ENCODE measurements at places on chromosomes 1 and 21.

- peak; percentile 85 for DNase-seq
These were observed 13.2 kb downstream of the IER5 start for GRCh38 chr1:181101581-181102226.

- DNase-seq = no peak
These were observed 175.1 kb upstream of the CSF3R start for GRCh38 chr1:36657826-36658225.

DNA sequence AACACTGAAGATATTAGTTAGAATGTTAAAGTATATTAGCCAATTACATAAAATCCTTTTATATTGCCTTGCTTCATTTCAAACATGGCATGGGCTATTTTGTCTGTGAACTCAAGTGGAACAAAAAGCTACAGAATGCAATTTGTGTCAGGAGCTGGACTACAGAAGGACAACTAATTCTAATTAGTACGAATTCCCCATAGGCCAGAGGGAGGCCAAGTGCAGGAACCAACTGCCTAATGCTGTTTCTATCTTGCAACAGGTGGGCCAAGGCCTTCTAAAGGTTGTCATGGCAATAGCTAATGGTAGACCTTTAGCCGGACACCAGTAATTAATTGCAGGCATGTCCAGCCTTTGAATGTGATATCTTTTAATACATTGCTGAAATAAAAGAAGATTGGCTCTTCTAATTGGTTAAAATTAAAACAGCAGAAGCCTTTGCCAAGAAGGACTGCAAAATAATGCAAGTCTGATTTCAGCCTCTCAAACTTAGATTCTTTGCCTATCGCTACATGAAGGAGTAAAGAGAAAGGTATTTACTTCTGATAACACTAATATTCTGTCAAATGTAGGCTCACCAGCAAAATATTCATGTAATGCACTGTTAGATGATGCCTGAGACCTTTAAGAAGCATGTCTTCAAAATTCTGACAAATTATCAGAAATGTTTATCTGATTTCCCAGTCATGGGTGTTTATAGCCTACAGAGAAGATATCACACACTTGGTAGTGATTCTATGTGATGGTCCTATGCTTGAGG is 232.1 kb downstream of the LMO4 start:
- DNase-seq = no peak

DNA sequence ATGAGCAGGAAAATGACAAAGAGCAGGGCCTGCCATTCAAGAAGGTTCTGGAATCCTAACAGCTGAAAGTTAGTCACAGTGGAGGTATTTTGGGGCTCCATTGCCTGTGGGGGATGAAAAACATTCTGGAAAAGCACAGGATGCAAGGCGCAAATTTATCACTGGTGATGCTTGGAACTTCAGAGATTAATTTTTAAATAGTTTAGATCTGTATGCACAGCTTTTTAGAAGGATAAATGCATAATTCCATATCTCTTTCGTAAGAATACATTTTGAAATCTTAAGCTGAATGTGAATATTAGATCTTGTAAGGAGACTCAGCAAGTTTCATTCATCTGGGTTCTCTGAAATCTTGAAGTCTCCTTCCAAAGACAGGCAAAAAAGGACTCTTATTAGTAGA is at the start of gene OR11L1:
Gene OR11L1 (minus strand): TSS at position 101 of the 400 bp plus-strand sequence. CDS start 0 bp downstream, at position 101.
- DNase-seq = no peak

DNA sequence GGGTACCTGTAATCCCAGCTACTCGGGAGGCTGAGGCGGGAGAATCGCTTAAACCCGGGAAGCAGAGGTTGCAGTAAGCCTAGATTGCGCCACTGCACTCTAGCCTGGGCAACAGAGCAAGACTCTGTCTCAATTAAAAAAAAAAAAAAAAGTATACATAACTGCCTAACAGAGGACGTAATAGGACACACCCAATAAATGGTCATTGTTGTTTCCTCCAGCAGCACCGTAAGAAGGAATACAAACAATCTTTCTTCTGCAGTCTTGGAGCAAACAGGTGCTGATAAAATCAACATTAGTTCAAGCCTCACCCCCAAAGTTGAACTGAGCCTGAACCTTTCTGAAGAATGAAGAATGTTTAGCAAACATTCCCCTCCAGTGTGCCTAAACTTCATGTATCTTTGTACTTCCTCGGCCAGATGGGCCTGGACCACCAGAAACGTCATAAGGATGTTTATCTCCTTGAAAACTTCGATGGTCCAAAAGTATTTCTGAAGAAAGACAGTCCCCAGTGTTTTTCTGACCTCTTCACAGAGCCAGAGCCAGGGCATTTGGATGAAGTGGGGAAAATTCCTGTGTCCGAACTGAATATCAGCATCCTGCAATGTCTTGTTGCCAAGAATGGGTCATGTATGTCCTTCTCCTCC is 136.8 kb upstream of the F3 start:
- DNase-seq = no peak

DNA sequence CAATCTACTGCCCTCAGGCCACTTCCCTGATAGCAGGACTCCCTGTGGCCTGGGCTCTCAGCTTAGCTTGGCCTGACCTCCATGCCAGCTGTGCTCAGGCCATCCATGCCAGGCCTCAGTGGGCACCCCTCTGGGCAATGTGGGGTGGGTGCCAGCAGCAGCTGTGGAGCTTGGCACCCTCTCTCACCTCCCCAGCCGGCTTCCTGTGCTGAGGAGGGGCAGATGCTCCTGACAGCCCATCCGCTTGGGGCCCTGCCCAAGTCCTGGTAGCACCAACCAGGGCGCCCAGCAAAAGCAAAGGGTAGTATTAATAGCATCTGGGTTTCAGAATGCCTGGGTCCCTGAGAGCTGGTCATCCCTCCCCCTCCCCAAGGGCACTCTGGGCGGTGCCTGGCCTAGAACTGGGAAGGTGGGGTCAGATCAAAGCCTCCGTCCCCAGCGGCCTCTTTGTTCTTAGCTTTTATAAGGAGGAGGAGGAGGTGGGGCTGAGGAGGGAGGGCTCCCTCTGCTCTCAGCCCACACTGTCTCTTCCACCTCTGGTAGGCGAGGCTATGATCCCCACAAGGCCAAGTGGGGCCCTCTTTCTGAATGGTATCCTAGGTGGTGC is 6.1 kb downstream of the EFNA4 start:
- DNase-seq = no peak

GRCh38 chr1:184930232-184930631 is 44.1 kb downstream of the NIBAN1 start:
- DNase-seq = no peak

DNA sequence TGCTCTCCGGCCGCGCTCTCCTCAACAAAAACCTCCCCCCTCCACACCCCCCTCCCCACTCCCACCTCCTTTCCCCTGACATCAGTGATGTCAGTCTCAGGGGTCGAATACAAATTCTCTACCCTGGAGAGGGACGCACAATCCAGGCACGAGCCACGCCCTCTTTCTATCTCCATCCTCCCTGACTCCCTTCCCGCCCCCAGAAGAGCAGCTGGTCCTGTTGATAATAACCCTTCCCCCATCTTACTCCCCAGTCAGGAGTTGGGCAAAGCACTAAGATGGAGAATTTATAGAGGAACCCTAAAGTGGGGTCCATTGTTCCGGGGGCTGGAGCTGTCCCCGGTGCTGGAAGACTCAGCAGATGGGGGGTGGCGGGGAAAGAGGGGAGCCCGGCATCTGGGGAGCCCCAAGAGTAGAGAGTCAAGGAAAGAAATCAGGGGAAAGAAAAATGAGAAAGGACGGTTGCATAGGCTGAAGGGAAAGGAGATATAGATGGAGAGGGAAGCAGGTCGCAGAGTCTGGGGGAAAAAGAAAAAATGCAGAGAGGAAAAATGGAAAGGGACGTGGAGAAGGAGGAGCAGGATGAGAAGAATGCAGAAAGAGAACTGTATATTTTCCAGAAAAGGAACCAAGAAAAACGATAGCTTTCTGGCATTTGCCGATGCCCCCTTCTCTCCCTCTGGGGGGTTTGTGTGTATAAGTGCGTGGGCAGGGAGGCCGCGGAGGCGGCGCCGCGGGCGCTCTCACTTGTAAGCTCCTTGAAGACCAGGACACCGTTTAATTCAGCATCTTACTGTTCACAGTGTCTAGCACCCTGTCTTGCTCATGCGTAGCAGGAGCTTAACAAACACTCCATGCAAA is at the start of gene CELF3:
Gene CELF3 (minus strand): TSS at position 33 of the 861 bp plus-strand sequence. CDS start 783 bp downstream, outside the sequence.
- no peak for DNase-seq

GRCh38 chr1:47887475-47888293 is 109.5 kb downstream of the TRABD2B start:
- no peak for DNase-seq

GRCh38 chr1:63968663-63969440 is 195.0 kb downstream of the ROR1 start:
- DNase-seq = no peak

DNA sequence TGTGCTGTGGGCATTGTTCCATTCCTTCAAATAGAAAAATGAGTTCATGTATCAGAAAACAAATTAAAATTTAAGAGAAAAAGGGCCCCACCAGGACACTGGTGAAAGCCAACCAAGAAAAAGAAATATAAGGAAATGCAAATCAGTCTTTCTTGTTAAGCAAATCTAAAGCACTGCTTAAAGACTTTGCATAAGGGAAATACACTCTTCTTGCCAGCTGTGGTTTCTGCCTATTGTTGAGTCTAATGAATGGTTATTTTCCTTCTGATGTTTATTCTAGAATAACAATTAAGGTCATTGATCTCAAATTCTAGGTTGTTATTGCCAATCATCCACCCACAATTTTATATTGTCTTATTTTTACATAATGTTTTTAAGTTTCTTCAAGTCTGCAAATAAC is 158.6 kb upstream of the SNX7 start:
- DNase-seq = no peak

- no peak for DNase-seq
These were observed 2.8 kb downstream of the CBR1 start for GRCh38 chr21:36072453-36073162.

DNA sequence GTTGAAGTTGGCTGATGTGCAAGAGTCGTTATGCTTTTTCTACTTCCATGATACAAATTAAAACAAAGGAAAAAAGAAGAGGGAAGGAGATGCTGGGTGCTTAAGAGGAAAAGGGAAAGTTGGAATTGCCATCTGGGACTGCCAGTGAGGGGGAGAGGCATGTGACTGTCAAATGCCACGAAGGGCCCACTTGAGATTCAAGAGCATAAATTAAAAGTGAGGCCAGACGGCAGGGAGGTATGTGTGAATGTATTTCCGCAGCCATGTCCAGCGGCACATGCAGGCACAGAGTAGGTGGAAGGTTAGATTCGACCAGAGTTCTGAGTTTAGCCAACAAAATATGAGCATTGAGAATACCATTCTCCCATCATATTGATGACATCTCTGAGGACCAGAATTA is 32.0 kb downstream of the NFASC start:
- DNase-seq = no peak

DNA sequence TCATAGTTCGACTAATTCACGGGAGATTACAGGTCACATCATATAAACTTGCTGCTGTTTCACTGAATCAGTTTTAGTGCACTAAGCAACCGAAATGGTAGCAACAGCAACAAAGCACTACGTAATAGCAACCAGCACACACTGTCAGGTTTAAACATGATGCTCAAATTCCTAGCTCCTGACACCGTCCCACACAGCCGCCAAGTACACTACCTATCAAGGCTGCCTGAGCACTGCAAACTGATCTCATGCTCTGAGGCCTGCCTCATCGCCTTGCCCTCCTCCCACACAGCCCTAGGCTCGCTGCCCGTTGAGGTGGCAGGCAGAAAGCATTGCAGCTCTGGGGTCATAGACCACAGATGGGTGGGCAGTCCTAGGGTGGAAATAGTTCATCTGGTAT is 12.4 kb downstream of the LAMC2 start:
- no peak for DNase-seq

DNA sequence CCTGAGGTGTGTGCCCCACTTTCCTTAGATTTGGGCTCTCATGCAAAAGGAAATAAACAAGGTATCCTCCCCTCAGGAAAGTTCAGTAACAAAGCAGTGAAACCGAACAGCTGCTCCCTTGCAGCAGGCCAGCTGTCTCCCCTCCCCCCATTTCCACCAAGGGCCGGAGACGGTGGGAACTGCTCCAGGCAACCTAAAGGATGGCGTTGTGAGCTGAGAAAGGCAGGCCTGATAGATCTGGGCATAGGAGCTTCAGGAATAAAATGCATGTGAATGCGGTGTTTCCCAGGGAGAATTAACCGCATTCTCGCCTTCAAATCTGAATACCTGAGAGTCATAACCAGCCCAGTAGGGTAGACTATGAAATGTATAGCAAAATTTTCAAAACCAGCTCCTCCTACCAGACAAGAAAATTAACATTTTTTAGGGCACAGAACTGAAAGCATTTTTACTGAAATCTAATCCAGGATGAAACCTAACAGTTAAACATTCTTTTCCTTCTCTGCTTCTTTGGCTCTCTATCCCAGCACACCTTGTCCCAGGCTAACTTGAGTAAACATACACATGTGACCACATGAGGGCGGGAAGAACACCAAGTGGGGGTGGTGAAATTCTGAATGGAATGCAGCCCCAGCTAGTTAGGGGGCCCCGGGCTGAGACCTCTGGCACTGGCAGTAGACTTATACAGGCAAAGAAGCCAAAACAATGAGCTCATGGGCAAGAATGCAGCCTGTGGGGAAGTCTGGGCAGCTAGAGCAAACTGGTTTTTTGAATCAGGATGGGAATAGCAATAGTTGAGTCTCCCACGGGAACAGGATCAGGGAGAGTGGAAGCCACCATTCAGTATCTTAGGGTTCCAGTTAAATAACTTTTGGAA is 11.5 kb downstream of the MCL1 start:
- peak; percentile 47 for DNase-seq

DNA sequence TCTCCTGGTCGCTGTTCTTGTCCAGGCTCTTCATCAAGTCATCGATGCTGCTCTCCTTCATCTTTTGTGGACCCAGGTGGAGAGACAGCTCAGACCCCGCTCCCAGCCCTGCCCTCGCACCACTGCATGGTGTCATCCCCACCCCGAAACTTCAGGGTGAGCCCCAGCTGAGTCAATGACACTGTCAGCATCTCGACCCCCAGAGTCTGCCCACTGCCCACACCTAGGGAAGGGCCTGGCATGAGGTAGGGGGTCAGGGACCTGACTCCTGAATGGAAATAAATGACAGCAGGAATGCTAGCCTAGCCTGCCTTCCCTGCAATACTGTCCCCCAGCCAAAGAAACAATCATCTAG is 1.6 kb upstream of the S100A6 start:
- no peak for DNase-seq

DNA sequence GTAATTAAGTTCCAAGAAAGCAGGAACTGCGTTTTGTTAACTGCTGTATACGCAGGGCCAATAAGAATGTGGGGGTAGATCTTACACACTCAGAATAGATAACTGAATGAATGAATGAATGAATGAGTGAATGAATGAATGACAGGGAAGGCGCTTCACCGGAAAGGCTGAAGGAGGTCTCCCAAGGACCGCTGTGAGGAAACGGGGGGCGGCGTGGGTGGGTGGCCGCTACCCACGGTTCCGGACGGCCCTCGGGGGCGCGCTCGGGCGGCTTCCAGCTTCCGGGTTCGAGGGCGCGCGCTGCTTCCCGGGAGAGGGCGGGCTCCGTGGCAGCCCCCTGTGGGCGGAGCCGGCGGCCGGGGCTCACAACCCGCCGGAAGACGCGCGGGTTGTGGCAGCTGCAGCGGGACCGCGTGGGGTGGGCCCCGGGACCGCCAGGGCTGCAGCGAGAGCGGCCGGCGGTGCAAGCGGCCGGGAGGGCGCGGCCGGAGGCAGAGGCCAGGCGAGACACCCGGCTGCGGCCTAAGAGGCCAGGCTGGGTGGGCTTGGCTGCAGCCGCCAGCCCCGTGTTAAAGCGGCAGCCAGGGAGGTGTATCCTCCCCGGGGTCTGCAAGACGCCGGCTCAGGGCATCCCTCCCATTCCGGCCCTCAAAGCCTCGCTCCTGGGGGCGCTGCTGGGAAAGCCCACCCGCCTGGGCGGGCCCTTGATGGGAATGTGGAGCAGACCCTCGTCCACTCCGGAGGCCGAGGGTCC is at the start of gene ZFP69:
Gene ZFP69 (plus strand): TSS at position 367 of the 754 bp plus-strand sequence. CDS start 2,072 bp downstream, outside the sequence.
- peak; percentile 93 for DNase-seq

GRCh38 chr1:6473156-6473555 is 7.2 kb upstream of the TNFRSF25 start:
- DNase-seq = no peak

- peak; percentile 53 for DNase-seq
These were observed 148.5 kb downstream of the TENT5C start for GRCh38 chr1:117754061-117754969.

All from H54 (cell line).